Stimulated activated CD4-positive, alpha-beta T cell treated with anti-CD3 and anti-CD28 coated beads, Interleukin-12 subunit alpha, Interleukin-12 subunit beta, amount 100 ng/mL, for 24 hours (primary cell): ENCODE measurements at places on chromosomes 5 and 9.

GRCh38 chr5:154430466-154430865 lies 15.3 kb upstream of the SAP30L start:
- DNase-seq = no peak

DNA sequence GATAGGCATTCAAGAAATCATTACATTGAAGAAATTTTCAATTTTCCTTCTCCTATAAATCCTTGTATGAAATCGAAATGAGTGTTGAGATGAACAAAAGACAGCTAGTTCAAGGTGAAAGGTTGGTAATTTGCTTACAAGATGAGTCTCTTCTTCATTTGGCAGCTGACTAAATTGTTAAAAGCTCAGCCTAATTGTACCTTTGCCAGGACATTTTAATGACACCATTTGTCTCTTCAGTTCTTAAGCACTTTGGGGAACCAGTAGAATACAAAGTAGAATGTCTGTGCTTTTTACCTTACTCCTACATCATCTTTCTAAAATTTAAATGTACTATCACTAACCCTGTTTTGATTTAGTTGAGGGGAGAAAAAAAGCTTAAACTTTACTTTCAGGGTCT lies 59.4 kb downstream of the GRAMD2B start:
- DNase-seq = no peak

DNA sequence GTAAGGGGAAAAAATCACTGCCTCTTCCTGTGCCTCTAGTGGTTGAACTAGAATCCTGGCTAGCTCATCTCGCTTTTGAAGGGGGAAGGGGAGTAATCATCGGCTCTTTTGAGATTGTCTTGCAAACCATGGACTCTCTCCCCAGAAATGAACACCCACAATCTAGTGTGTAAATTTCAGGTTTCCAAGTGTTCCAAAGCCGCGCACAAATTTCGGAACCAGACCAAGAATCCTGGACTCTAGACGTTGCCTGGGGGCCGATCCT lies 4.9 kb upstream of the FOXE1 start:
- no peak for DNase-seq

DNA sequence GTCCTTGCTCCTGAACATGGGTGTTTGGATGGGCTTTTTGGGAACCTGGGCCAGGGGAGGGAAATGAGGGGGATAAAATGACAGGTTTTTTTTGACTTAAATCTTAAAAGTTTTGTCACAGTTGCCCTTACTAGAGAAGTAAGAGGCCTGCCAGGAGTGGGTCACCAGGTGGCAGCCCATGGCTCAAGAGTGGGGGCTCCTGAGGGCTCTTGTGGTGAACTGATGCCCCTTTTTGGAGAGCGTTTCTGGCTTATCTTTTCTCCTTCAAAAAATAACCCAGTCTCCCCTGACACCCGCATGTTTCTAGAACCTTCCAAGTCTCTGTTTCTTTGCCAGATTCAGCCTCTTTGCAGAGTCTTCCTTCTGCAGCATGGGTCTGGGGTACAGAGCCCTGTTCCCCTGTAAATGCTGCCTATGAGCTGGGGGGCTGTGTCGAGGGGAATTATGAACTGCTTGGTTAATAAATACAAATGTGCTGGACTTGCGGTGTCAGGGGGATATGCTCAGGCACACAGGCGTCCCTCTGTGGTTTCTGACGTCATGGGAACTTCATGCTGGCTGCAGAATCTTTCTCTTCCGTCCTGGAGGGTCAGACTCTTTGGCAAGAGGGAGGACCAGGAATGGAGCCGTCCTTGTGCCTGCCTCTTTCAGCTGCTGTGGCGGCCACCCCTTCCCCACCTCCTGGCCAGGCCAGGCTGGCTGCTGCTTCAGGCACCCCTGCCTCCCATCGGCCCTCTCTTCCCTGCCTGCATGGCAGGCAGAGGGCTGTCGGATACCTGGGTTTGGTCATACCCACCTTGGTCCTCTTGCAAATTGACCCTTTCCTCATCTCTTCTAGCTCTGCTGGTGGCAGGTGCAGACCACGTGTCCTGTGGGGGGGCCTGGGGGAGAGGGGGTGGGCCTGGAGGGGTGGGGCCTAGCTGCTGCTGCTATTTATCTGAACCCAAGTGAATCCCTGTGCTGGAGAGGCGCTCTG lies 30.1 kb downstream of the PTPA start:
- DNase-seq = no peak

GRCh38 chr5:1538276-1538675 lies 14.5 kb upstream of the LPCAT1 start:
- DNase-seq = no peak

DNA sequence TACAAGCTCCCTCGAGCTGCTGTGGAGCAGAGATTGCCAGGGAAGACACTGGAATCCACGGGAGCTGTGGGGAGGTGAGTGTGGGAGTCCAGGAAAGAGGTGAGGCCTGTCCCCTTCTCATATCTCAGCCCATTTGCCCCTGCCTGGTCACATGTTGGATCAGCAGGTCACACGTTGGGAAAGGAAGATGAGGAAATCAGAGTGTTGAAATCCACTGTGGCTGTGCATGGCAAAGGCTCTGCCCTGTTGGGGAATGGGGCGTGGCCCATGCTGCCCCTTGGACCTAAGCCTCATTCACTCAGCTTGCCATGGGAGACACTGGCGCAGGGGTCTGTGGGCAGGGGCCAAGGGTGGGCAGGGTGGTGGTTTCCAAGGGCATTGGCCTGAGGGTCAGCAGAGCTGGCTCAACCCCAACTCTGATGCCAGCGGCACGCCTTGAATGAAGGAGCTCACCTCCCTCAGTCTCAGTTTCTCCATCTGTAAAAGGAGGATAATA lies 85.4 kb upstream of the CPEB4 start:
- DNase-seq = no peak

DNA sequence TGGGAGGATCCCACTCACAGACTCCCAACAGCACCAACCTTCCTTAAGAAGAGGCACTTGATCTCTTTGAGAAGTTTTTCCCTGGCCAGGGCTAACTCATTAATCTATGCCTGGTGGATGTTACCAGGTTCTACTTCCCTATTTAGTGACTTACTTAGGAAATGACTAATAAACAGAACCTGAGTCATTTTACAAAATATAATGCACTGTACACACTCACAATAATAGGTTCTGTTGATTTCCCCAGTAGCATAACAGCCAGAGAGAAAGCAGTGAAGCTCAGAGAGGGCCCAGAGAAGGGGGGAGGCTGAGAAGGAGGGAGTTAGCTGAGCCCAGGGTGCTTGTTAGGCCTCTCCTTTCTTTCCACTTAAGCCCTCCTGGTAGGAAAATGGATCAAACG lies 27.1 kb downstream of the FRMD3 start:
- DNase-seq = no peak

GRCh38 chr5:3377831-3378230 lies 217.8 kb upstream of the IRX1 start:
- no peak for DNase-seq

GRCh38 chr5:6578676-6579343 lies 54.0 kb downstream of the NSUN2 start:
- no peak for DNase-seq

DNA sequence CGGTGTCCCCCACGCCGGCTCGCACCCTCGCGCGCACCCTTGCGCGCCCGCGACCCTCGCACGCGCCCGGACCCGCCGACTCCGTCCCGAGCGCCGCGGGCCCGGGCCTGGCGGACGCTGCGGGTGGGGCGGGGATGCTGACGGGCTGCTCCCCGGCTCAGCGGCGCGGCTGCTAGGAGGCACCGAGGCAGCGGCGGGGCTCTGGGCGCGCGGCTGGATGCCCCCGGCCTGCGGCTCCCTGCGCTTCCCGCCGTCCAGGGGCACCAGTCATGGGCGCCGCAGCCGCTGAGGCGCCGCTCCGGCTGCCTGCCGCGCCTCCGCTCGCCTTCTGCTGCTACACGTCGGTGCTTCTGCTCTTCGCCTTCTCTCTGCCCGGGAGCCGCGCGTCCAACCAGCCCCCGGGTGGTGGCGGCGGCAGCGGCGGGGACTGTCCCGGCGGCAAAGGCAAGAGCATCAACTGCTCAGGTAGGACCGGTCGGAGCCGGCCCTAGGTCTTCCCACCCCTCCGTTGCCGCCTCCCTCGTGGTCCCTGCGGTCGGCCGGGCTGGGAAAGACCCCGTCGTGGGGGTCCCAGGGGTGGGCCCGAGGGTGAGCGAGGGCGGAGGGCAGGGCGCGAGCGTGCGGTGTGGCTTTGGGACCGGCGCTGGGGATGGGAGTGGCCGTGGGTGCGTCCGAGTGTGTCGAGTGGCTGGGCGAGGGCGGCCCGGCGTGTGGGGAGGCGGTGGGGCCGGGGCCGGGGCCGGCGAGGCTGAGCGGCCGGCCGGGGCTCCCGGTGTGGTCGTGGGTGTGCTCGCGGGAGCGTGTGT lies 530 bp downstream of the TMEFF1 start:
- DNase-seq = no peak

- no peak for DNase-seq
Measured at GRCh38 chr5:127856292-127856691, 153.1 kb downstream of the CCDC192 start.

- no peak for DNase-seq
Measured at GRCh38 chr5:91139572-91140200, 243.4 kb downstream of the ARRDC3 start.

DNA sequence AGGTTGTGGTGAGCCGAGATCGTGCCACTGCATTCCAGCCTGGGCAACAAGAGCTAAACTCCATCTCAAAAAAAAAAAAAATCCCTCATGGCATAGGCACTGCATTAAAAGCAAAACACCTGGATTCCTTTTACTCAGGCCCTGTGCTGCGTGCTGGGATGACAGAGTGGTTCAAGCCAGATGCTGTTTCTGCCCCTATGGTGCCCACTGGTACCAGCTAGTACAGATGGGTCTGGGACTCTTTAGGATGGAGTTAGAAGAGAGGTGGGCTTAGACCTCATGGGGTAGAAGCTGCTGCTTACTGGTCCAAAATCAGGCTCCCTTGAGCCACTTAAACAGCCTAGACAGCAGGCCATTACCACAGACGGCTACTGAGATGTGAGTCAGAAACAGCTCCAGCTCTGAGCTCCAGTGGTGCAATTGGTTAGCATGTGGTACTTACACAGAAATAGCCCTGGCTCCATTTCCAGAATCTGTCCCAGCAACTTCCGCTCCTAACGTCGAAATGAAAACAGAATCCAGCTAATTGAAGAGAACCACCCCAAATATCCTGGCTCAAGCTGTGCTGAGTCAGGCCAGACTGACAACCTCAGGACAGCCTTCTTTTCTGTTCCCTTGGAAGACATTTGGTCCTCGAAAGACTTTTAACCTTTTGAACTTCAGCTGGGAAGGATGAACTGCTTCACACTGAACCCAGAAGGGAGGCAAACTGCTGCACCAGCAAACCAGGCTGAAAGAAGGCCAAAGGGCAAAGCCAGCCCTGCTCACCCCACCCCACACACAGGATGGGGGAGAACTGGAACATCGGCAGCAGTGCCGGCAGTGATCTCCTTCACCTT lies 15.5 kb downstream of the C5orf15 start:
- DNase-seq = no peak

DNA sequence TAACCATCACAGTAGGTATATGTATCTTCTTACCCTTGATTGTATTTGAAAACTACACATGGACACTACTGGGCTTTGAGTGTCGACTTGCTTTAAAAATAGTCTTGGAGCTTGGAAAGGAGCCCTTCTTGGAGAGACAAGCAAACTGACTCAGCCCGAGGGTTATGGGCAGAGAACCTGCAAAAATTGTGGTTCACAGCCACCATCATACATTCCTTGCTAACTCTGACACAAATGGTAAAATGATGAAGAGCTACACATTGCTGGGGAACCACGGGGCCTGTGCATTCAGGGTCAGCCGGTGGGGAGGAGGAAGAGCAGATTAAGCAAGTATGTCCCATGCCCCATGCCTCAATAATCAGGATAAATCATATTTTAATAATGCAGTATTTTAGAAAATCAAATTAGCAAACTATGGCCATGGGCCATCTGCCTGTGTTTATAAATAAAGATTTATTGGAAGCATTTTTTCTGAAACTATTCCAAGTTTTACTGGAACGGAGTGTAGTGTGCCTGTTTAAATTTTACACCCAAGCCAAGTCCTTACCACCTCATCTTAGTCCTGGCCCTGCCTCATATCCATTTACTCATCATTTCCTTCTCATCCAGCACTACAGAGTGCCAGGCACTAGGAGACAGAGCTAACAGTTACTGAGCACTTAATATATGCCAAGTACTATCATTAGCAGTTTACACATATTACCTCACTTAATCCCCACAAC lies 195.7 kb downstream of the PALM2AKAP2 start:
- DNase-seq = no peak

GRCh38 chr5:109143031-109143430 lies 266.7 kb downstream of the PJA2 start:
- DNase-seq = no peak

- no peak for DNase-seq
Measured at GRCh38 chr5:38634568-38635369, 78.3 kb upstream of the LIFR start.

DNA sequence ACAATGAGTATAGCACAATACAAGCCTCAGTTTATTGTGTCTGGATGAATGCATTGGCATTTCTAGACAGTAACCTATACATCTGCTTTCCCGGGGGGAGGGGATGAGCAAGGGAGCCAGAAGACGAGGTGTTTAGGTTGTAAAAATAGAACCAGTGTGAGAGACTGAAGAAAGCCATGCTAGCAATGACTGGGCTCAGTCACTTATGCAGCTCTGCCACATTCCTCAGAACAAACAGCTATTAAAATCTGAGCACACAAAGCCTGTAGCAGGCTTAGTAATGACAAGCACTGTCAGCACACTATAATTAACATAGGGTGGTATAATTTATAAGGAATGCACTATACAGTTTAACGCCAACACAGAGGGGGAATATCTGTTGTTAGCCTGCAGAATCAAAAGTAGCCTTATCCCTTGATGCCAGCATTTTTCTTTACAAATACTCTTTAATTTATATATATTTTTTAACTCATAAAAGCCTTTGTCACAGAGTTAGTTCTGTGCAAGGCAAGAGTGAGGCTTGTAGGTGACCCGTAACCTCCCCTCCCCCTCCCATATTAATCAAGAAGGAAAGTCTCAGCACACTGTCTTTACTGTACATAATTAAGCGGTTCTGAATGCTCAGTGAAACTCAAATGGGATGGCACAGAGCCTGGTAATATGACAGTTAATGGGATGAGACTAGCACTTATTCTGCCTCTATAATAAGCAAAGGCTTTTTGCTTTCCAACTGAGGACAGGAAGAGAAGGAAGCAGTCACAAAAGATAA lies 295.4 kb downstream of the CSNK1G3 start:
- DNase-seq = no peak

DNA sequence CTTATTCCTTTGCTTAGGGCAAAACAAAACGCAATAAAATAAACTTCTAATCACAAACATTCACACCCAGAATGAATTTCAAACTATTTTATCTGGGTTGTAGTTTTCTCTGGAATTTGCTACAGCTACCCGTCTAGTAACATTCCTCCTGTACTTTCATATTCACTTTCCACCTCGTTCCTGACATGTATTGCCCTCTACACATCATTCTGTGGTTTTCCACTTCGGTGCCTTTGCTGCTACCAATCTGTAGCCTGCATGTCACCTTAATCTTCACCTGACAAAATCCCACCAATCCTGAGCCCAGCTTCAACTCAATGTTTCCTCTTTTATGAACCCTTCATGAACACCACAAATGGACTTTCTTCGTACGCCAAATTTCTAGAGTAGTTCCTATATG lies 694.1 kb upstream of the C9orf72 start:
- no peak for DNase-seq
